Hematopoietic multipotent progenitor cell treated with erythropoietin and hydrocortisone succinate and interleukin-3 and kit ligand, for 17 days (in vitro differentiated cells): ENCODE measurements at places on chromosomes 16 and 17.
A peak's percentile ranks its signal among the peaks of the same experiment; 100 is the strongest.

DNA sequence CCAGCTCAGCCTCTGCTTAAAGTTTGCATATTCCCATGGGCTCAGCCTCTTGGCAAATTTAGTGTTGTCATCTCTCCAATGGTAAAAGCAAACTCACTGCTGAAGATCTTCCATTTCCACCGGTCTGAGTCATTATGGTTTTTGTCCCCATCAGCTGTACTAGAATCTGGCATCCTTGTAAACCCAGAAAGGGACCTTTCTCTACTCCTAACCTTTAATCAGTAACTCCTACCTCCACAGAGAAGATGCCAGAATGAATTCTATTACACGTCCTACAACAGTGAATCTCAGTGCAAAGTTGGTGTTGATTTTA is 45.8 kb downstream of the ZNF652 start:
- no peak for DNase-seq

- DNase-seq = peak; percentile 23
These were observed 856 bp downstream of the DNAJA2 start for GRCh38 chr16:46972429-46973206.

- no peak for DNase-seq
These were observed 7.0 kb downstream of the TERF2 start for GRCh38 chr16:69378760-69379159.

- no peak for DNase-seq
These were observed 2.9 kb downstream of the RGS11 start for GRCh38 chr16:272633-273546.

DNA sequence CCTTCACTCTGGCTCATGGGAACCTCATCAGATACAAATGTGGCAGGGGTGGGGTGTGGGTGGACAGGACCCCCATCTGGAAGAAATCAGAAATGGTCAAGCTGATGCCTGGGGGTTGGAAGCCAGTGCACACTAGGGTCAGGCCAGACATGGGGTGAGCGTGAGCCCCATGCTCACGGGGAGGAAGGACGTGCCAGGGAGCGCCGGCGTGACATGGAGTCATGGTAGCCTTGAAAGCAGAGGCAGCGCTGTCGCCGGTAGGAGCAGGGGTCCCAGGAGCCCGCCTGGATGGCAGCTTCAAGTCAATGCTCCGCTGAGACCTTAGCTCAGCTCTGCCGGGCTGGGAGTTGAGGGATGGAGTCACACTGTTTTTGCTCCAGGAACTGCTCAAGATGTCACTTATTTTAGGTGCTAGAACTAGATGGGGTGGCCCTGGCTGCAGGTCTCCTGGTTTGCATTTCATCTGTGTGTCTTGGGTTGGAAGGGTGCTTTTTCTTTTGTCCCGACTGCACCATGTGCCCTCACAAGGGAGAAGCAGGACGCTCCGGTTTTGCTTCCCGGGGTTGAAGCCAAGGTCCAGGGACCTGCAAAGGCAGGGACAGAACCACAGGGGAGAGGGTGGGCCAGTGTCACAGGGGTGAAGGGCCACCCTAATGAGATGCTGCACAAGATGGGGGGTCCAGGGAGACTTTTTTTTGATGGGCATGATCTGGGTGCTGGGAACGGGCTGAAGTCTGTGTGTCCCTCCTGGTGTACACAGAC is 51.4 kb downstream of the USP22 start:
- no peak for DNase-seq

GRCh38 chr16:89079434-89079980 is 14.1 kb upstream of the ACSF3 start:
- DNase-seq = no peak
